ENCODE measurements at places on chromosomes 3 and 15.

- DNase-seq = no peak
These were observed 244.7 kb upstream of the TBL1XR1 start for GRCh38 chr3:177441813-177442646.

- DNase-seq = peak; percentile 95
These were observed at the start of gene GALNT15 for GRCh38 chr3:16174389-16174788. TSS of gene GALNT15 (plus strand) at chr3:16174680. CDS start at chr3:16175152, 472 bp downstream.

GRCh38 chr3:20846066-20846465 is 660.1 kb upstream of the SGO1 start:
- no peak for DNase-seq

GRCh38 chr3:64397573-64397972 is 172.3 kb upstream of the PRICKLE2 start:
- DNase-seq = no peak

DNA sequence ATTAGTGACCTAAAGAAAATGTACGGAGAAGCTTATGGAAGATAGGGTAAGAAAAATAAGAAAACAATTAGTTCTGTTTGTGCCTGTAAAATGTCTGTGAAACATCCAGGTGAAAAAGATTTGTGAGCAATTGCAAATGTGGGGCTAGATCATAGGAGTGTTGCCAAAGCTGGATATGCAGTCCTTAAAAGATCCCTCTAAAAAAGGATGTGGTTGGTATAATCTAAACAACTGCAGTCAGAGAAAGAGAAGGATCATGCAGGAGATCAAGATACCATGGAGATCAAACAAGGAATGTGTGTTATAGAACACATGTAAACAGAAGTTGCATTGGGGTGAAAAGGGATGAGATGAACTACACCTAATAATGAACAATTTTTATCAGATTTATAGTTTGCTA is 116.8 kb downstream of the ALCAM start:
- no peak for DNase-seq

- no peak for DNase-seq
These were observed 58.2 kb downstream of the SLC6A1 start for GRCh38 chr3:11050666-11051323.

DNA sequence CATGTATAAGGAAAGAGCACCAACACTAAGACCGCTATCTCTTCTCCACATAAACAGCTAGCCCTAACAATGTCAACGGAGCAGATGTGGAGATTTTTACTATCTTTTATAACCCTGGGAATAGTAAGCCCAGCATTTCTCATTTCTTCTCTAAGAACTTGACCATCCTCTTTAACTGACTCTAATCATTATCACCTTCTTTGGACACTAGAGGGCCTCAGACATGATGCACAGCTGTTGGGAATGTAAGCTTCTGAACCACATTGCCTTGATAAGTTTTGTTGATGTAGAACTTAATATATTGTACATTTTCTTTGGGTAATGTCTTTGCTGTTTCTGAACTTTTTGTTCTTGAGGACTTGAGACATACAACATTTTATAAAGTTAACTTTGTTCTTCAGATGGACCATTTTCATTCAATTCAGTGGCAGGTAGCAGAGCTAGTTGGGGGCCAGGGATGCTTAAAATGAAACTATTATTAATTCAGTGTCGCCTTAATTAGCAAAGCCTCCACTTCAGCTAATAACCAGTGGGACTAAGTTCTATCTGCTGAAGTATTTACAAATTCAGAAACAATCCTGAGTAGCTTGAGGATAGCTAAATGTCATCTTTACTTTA is 9.6 kb upstream of the TAGLN3 start:
- no peak for DNase-seq

DNA sequence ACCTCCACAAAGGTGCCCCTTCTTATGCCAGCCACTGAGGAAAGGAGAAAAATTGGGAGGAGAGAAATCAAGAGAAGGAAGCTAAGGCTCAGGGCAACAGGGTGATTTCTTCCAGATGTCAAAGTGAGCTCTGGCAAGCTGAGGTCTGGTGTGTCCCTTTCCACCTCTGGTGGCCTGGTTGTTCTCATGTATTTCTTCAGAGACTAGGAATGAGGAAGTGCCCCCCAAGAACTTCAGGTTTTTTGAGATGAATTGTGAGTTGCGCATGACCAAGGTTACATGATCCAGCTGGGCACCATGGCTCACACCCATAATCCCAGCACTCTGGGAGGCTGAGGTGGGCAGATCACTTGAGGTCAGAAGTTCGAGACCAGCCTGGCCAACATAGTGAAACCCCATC is 5.6 kb downstream of the RAB6B start:
- DNase-seq = no peak

DNA sequence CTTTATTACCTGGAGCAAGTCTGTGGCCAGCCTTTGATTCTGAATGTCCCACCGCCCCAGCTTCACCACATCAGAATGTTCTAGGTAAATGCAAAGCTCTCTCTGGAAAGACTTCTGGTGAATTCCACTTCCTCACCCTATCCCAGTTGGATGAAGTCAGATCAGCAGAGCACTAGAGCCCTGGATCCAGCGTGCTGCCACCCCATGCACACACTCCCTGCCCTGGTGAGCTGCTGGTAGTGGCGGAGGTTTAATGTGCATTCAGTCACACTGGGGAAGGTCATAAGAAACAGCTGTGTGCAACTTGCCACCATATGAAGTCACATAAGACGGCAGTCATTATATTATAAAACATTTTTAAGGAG is 16.3 kb upstream of the SLC41A3 start:
- peak; percentile 58 for DNase-seq

GRCh38 chr3:80688814-80689213 is 921.0 kb upstream of the ROBO1 start:
- DNase-seq = no peak

- no peak for DNase-seq
These were observed 142.6 kb downstream of the ZBTB20 start for GRCh38 chr3:115004201-115005140.

DNA sequence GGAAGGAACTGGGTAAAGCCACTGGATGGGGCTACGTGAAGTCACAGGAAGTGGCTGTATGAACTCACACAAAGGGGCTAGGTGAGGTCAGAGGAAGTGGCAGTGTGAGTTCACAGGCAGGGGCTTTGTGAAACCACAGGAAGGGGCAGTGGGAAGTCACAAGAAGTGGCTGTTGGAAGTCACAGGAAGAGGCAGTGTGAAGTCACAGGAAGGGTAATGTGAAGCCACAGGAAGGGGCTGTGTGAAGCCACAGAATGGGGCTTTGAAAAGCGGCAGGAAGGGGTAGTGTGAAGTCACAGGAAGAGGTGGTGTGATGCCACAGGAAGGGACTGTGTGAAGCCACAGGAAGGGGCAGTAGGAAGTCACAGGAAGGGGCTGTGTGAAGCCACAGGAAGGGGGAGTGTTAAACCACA is 34.6 kb downstream of the GASK1A start:
- DNase-seq = no peak

DNA sequence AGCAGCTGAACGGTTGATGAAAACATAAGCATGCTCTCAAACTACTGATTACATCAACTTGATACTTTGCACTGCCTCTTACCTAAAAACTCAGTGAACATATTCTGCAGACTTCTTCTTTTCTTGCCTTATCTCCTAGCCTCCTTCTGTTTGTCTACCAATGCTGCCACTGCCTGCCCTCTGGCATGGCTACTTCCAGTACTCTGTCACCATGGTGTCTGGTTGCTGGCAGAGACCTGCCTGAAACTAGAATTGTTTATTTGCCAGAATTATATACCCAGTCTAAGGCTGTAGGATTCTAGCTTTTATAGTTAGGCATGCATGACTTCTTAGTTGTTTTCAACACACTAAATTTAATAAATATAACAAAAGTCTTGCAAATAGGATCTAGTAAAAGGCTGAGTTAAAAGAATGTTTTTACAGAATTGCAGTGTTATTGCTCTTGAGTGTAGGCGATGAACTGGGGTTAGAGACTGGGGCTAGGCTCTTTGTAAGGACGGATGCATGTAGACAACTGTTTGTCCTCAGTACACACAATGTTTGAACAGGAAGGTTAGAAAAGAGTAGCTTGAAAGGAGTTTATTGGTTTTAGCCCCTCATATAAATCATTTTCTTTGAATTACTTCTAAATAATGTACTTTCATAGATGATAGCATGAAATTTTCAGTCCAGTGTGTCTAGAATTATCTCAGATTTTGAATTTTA is 116.3 kb downstream of the KCNAB1 start:
- DNase-seq = no peak

- no peak for DNase-seq
These were observed 141.6 kb downstream of the THRB start for GRCh38 chr3:24352893-24353553.

DNA sequence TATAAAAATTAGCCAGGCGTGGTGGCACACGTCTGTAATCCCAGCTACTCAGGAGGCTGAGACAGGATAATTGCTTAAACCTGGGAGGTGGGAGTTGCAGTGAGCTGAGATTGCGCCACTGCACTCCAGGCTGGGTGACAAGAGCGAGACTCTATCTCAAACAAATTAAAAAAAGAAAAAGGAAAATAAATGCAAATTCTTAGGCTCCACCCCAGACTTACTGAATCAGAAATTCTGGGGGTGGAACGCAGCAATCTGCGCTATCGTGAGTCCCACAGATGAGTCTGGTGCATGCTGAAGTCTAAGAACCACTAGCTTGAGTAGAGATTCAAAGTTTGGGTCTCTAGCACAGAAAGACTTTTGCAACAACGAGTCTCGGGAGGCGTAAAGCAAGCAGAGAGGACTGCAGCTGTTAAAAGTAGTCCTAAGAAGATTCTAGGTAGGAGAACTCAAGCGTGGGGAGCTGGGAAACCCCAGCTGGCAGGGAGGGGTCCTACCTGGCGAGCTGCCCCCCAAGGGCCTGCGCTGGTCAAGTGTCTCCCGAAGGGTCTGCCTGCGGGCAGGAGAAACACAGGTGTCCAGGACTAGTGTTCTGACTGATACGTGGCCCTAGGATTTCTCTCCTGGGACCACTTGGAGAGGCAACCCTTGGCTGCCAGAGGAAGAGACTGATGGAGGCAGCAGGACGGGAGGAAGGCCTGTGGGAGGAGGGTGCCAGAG is 21.9 kb downstream of the CEP19 start:
- no peak for DNase-seq

- DNase-seq = no peak
These were observed 353.4 kb downstream of the RORA start for GRCh38 chr15:60875681-60876080.

- no peak for DNase-seq
These were observed 17.9 kb downstream of the ETFA start for GRCh38 chr15:76293361-76293760.

DNA sequence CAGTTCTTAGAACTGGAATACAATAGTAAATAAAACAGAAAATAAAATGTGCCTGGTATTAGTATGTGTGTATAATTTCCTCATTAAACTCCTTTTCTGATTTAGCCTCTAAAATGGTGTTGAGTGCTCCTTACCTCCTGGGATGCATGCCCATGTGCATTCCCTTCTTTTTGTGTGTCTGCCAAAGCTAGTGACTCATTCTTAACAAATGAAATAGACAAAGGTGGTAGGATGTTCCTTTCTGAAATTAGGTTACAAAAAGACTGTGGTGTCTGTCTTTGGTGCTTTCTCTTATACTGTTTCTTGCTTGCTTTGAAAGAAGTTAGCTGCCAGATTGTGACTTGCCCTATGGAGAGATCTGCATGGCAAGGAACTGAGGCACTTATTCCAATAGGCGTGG is 623.7 kb downstream of the GRM7 start:
- DNase-seq = no peak

DNA sequence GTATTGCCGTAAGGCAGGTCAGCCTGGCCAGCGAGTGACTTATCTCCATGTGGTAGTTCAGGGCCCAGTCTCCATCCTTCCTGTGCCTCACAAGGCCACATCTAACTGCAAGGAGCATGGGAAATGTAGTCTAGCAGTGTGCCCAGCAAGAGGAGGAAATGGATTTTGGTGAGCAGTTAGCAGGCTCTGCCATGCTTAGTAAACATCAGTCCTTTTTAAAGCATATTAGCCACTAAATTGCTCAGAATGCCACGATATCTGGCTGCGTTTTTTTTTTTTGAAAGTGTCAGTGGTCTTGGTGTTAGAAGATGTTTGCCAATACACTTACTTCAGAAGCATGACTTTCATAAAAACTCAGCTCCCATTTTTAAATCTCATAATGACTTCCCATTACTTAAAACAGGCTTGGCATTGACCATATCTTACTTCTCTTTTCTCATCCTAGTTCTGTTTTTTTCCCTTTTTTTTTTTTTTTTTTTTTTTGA is 470.2 kb upstream of the TPRG1 start:
- no peak for DNase-seq

GRCh38 chr3:150080058-150080730 is 109.5 kb upstream of the PFN2 start:
- DNase-seq = no peak

DNA sequence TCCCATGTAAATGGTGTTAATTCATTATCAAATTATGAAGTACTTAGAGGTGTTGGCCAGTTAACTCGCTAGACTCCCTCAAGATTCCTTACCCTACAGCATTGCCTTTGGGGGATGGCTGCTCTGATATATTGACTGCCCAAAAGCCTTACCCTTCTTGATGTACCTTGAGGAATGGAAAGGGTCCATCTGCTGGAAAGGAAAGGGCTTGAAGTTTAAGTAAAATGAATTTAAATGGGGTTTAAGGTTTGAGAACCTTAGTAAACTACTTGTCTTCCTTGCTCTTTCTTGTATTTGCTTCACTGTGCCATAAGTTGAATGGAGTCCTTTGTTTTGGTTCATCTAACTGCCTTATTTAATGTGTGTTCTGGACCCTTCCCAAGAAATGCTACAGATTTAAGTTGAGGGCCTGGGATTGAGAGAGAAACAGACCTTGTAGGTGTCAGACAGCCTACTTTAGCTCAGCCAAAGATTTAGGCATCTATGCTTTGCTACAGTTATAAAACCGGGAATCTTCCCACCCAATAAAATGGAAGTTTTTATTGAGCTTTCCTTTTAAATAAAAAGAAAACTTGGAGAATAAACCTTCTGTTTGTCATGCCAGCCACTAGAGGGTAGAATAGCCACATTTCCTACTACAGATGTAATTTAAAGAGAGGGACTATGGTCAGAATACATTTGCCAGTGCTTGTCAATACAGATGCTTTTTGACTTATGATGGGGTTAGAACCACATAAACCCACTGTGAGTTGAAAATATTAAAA is 25.3 kb downstream of the CMSS1 start:
- DNase-seq = no peak

- no peak for DNase-seq
These were observed 221.2 kb downstream of the NR2F2 start for GRCh38 chr15:96551722-96552121.

DNA sequence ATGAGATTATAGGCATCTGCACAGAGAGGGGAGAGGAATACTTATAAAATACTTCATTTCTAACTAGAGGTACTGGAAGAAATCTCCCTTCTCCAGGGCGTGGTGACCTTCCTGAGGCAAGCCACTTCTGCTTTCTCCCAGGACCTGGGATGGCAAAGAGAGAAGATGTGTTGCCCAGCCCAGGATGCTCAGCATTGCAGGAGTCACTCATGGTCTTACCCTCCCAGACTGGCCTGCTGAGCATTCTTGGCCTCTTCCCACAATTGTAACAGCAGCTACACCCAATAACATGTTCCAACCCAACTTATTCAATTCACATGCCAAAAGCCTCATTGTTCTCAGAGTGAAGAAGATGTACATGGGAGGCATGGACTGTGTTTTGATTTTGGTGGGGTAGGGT is 37.9 kb downstream of the IL20RB start:
- DNase-seq = no peak

GRCh38 chr15:95659656-95660055 is 670.8 kb upstream of the NR2F2 start:
- no peak for DNase-seq

GRCh38 chr15:54577476-54578250 is 599.4 kb downstream of the UNC13C start:
- DNase-seq = no peak

- no peak for DNase-seq
These were observed 8.5 kb downstream of the SHOX2 start for GRCh38 chr3:158097593-158098308.

- no peak for DNase-seq
These were observed 5.8 kb downstream of the RARB start for GRCh38 chr3:25433868-25434267.
